CD4-positive, alpha-beta T cell treated with Interleukin-10 for 1 hour (primary cell): ENCODE measurements at places on chromosomes 6 and 20.
A peak's percentile ranks its signal among the peaks of the same experiment; 100 is the strongest.

DNA sequence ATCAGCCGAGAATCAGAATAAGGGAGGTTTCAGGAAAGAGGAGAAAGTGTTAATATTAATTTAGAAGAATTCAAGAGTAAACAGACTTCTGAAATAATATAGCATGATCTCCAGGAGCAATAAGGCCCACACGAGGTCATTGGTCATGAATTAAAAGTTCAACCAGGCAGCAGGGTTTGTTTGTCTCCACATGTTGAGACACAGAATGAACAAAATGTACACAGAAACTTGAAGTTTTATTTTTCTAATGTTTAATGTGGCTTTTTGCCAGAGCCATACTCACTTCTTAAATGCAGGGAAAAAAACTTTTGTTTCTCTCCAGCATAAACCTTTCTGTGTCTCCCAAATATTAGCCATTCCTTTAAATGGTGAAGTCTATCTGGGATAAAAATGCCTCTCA is 504.5 kb downstream of the HDGFL1 start:
- DNase-seq: no peak

DNA sequence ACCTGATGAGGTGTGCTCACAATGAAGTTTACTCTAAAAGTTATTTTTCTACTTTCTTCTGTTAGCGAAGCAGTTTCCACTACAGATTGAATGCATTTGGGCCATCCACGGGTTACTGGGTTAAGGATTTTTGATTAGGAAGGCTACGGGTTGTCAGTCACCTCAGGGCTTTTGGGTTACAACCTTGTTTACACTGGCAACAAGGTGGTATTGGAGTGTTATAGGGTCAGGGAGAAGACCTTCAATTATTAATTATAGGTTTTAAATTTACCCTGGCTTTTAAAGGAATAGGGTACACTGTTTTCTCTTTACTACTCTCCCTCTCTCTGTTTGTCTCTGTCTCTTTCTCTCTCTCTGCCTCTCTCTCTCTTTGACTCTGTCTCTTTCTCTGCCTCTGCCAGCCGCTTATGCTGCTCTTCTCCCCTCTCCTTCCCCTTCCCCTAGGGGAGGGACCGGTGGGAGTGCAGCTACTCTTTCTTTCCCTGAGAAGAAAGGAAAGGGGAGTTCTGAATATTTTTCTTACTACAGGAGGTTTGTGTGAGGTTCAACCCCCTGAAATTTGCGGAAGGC is 40.2 kb upstream of the AGPAT4 start:
- DNase-seq: no peak

- DNase-seq: peak; percentile 44
Measured at GRCh38 chr20:60138256-60139220, 180.3 kb downstream of the CDH26 start.

GRCh38 chr20:20398123-20398522 is 30.2 kb downstream of the INSM1 start:
- DNase-seq: no peak

DNA sequence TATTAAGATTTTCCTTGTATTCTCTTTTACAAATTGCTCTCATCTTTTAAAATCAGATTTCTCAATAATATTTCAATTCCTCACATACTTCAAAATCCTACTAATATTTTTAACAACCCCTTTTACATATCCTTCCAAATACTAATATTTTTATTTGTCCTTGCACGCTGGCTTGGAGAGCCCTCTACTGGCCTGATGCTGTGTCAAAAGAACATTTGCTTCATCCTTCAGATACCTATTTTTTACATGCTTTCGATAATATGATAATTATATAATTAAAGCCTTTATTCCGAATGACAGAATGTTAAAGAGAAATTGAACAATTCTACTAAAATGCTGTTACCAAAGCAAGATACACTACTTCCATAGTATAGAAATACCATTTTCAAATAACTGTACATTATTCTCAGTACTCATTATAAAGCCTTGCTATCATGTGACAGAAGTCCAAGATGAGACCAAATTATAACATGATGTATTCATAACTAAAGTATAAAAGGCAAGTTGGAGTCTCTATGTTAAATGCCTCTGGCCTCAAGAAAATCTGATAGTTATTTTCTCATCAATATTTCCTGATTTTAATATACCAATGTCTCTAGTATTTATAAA is 39.0 kb upstream of the PLN start:
- peak; percentile 5 for DNase-seq

DNA sequence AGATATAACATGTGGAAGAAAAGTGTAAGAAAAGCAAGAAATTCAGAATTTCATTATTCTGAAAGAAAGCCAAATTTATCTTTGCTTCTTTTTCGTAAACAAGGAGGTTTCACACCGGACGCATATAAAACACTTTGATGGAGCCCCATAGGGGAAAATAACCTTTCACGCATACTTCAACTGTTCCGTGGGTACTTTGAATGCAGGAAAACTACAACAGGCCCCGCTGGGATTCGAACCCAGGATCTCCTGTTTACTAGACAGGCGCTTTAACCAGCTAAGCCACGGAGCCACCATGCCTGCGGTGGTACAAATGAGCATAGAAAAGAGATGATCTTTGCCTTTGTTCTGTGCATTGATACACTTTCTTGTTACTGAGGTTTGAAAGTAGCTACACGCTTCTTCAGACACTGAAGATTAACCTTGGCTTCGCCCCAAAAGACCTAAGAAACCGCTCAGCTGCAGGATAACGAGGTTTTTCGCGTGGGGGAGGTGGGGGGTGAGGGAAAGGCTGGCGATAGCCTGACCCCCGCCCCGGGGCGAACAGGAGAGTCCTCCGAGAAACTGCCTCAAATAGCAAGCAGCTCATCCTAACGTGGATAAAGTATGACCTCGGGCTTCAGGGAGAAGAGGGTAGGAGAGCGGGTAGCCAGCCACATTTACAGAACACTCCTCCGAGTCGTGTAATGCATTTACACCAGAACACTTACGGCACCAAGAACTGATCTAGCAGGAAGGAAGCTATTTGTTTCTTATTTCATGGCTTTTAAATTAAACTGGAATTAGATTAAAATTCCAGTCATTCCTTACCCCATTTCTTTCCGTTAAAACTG is 5.3 kb upstream of the HMGN4 start:
- peak; percentile 96 for DNase-seq

DNA sequence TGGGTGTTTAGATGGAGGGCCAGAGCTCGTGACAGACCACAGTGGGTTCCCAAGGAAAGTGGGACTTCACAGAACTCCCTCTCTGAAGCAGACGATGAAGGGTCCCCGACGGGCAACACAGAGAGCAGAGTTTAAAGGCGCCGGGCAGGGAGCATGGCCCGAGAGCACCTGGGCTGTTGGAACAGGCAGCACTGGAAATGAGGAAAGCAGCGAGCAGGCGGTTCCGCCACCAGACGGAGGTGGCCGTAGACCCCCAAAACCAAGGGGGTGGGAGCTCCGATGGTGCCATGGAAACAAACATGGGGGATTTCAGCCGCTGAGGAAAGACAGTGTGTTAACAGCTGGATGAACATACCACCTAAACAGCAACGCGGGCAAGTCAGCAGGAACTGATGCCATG is 27.5 kb upstream of the INSM1 start:
- DNase-seq: no peak
